Stimulated activated CD4-positive, alpha-beta T cell treated with anti-CD3 and anti-CD28 coated beads, Interleukin-1b, Interleukin-23, amount 100 ng/mL, for 1 hour (primary cell): ENCODE measurements at places on chromosomes 1 and 21.

DNA sequence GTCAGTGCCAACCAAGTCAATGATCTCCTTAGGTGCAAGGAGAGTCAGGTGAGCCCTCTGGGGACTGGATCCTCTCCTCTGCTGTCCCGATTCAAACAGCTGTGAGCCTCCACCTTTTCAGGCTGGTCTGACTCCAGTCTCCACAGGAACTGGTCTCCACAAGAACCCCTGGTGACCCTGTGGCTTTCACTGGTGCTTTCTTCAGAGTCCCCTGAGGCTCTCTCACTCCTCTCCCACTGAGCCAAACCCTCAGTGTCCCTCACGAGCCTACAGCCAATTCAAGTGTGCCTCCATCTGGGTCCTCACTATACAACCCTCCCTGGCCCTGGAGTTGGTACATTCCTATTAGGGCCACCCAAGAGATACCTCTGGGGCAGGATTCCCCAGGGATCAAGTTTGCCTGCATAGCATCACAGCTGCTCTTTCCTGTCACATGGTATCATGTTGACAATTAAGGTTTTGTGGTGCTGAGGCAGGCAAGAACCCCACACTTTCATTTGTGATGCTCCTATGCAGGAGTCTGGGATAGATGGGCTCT, 5.2 kb upstream of the NGF start:
- DNase-seq: no peak

GRCh38 chr1:116031302-116031835, 55.1 kb downstream of the SLC22A15 start:
- DNase-seq: no peak

- no peak for DNase-seq
These were observed 43.8 kb downstream of the DDAH1 start for GRCh38 chr1:85421179-85421578.

- DNase-seq: no peak
These were observed 26.1 kb upstream of the GJA5 start for GRCh38 chr1:147786536-147786935.

DNA sequence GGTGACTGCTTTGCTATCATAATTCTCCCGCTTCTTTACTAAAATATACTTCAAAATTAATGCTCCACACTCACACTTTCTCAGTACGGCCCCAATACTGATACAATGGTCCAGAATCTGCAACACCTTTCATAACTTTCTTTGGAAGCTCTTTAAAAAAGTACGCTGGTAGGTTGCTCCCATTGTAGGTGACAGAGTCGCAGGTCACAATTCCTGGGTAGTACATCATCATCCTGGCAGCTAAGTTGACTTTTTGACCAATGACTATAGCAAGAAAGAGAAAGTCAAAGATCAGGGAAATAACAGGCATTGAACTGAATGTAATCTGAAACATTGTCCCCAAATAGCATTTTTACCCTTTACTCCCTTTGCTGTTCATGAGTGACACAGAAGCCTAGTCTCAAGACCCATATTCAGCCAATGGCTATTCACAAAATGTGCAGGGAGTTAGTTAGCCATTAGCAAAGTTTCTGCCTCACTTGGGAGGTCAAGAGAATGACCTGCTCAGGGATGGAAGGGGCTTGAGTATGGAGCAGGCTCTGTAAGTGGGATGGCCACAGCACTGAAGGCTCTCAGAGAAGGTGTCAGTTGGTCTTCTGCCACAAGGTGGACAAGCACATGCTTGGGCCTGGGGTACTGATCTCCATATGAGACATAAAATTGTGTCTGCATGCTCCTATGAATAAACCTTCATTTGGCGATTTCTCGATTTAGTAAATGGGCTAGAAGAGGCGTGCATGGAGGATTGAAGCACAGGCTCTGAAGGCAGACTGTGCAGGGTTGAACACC, 35.4 kb downstream of the ADCY10 start:
- DNase-seq: no peak

GRCh38 chr1:29439615-29440014, 203.3 kb downstream of the PTPRU start:
- DNase-seq: no peak

DNA sequence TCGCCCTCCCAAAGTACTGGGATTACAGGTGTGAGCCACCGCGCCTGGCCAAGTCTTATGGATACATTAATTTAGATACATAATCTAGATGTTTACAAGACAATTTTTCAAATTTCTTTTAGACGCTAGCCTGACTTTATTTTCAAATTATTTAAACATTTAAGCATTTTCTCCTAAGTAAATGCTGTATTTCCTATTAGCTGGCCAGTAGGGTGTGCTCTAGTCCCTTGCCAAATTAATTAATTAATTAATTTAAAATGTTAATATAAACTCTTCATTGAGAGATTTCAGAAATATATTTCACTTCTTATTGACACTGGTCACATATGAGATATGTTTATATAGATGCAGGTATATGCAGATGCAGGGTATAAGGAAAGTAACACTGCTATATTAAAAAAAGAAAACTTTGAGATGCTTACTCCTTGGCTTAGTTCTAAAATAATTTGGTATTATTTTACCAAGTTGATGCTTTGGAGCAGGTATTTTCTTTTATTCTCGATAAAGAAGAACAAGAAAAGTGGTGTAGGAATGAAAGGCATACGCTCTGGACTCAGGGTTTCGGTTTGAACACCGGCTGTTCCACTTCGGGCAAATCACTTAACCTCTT, 5.2 kb upstream of the ERRFI1 start:
- no peak for DNase-seq

- DNase-seq: no peak
These were observed 1.1 kb downstream of the ZSWIM5 start for GRCh38 chr1:45205011-45205909.

DNA sequence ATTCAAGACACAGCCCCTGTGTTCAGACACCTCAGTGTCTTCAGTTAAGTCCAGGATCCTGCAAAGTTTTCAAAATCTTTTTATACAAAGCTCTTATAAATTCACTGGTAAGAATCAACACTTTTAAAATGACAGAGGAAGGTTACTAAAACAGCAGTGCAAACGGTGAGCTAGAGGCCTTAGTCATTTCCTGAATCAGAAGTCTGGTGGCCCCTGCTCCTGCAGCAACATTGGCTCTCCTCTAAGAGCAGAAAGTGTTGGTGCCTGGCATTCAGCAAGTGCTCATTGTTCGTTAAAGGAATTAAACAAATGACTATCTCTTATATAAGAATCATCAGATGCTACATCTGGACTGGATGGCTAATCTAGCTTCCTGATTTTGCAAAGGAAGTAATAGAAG, 282.9 kb downstream of the PTGER3 start:
- DNase-seq: no peak

DNA sequence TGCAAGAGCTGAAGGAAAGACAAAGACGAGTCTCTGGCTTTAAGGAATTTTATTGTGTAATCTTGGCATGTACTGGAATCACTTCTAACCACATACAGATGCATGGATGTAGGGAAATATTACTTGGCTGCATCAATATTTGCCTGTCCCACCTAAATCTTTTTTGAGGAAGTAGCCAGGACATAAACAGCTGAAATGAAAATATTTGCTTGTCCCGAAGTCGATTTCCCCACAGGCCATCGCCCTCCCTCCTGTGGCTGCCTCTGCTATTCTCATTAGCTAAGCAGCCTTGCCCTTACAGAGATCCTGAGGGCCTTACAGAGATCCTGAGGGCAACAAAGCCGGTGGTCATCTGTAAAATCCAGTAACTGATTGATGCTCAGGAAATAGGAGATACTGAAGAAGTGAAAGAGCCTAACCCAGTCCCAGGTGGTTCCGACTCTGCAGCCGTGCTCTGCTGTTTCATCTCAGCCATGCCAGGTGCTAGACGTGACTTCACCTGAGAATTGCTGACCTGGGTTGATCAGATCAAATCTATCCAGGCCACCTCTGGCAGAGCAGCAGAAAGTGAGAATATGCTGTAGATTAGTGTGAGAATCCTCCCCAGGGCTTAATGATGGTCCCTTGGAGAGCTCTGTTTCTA, 25.5 kb downstream of the MAN1C1 start:
- no peak for DNase-seq

GRCh38 chr1:36804669-36805314, 229.5 kb downstream of the GRIK3 start:
- DNase-seq: no peak

DNA sequence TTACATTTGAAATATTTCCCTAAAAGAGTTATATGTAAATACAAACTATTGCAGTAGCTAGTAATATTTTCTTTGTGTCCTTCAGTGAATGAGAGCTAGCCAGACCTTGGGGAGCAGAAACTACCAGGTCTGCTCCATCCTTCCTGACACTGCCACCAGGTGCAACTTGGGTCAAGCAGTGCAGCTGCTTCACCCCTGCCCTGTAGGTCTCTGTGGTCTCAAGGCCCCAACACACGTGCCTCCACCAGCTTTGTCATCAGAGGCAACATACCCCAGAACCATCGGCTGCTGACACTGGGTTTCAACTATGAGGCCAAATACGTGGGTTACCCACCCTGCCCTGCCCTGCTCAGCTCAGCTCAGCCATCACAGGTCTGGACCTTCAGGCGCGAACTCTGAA, 181.6 kb downstream of the FCRL5 start:
- DNase-seq: no peak

DNA sequence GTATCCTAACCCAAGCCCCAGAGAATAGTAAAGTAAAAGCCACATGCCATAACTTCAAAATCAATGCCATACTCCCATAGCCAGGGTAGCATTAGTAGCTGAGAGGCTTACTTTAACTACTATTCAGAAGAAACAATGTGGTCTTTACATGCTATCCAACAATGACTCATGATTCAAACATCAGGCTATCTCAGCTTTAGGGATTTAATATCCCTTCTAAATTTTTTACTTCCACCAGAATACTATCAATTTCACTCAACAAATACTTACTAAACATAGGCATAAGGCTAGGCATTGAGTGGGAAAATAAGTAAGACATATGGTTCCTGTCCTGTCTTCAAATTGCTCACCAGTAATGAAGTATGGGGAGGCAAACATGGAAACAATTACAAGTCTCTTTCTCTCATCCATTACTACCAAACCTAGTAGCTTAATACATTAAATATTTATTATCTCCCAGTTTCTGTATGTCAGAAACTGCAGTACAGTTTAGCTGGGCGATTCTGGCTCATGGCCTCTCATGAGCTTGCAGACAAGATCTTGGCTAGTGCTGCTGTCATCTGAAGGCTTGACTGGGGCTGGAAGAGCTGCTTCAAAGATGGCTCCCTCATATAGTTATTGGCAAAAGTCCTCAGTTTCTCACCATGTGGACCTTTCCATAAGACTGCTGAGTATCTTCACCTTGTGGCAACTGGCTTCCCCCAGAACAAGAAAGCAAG, 30.7 kb downstream of the EVI5 start:
- DNase-seq: no peak

- DNase-seq: no peak
These were observed 20.4 kb downstream of the SCP2 start for GRCh38 chr1:52947490-52947889.

DNA sequence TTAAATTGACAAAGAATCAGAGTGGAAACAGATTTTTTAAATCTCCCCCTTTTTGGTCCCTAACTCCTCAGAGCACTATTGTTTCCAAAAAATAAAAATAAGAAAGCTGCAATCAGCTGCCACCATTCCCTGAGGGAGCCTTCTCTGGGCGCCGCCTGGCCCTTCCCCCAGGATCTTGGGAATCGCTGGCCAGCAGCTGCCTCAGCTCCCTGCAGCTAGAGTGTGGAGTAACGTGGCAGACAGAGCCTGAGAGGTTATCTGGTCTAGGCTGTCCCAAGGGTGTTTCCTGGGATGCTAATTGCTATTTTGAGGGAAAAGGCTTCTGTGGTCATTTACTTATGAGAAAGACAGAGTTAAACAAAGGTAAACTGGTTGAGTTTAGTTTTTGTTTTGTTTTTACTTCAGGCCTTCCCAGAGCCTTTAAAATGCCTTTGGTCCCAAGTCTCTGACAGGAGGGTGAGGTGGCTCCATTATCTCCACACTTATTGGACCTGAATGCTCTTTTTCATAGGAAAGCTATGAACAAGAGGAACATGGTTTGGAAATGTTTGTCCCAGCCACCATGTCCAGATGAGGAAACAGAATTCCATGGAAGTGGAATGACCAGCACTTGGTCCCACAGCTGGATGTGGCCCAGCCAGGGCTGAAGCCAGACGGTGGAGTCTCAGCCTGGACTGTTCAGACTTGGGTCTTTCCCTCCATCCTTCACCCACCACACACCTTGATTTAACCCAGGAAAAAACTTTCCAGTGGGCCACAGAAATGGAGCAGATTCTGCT, 14.1 kb upstream of the KIAA1614 start:
- DNase-seq: no peak

DNA sequence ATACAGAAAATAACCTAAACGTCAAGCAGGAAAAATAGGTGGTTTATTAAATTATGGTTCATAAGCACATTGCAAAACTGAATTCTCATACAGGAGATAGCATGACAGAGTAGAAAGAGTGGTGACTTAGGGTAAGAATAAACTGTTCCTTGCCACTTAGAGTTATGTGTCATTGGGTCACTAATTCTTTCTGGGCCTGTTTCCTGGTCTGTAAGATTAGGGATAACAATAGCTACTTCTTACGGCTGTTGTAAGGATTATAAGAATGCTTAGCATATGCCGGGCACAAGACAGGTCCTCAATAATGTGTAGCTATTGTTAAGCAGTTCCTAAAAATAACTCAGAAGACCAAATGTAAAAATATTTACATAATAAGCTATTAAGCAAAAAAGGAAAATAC, 24.2 kb downstream of the SNRNP40 start:
- DNase-seq: no peak

DNA sequence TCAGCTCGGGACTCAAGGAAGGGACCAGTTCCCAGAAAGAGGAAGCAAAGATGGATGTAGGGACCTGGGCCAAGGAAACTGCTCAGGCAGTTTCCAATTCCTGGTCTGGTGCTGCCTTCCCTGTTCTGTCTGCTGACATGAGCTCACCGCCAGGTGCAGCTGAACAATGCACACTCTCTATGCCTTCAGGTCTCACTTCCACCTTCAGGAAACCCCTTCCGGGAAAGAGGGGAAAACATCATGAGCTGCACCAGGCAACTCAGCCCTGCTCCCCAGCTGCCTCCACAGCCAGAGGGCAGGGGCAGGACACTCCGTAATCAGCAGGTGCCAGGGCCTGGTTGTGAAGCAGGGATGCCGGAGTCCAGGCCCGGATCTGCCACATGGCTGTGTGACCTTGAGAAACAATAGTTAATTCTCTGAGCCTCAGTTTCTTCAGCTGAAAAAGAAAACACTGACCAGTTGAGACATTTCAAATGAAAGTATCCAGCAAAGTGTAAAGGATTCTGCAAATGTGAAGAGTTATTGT, 27.8 kb downstream of the SMIM12 start:
- DNase-seq: no peak

DNA sequence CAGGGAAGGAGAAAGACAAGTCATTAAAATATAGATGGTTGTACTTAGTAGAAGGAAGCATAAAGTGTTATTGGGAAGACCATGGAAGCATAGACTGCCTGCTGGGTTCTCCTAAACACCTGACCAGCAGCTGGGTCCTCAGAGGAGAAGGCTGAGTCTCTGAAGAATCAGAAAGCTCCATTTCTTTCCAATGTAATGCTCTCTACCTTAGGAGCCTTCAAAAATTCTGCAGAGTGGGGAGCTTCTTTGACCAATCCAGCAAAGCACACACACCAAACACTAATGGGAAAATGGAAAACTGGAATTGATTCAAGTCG, 21.1 kb upstream of the BCL10 start:
- DNase-seq: no peak
